Mononuclear cell (primary cell): ENCODE measurements at places on chromosomes 3 and 15. TPM values are rescaled to one million over a fixed set of nuclear protein-coding genes. Genes with fewer than 3 reads are reported as not detected.

The CPA3 gene
- 1.2 TPM for total RNA-seq

The STXBP5L gene
- not detected for total RNA-seq

The TRIM71 gene
- total RNA-seq, result 0.10 TPM

The SLC22A13 gene
- total RNA-seq, result not detected

The GOLGA6L4 gene
- 0.42 TPM for total RNA-seq

The PPP1R14D gene
- not detected for total RNA-seq

The ARHGAP11A gene
- 2.0 TPM for total RNA-seq

The SNAP23 gene
- 84.8 TPM for total RNA-seq

The USF3 gene
- total RNA-seq, result 52.1 TPM

The ZMYND10 gene
- total RNA-seq, result 0.10 TPM

The P2RY12 gene
- total RNA-seq, result 14.1 TPM

The ZXDC gene
- total RNA-seq, result 63.2 TPM

The CLDN16 gene
- 0.10 TPM for total RNA-seq

The MOBP gene
- 0.10 TPM for total RNA-seq

The HGD gene
- 6.7 TPM for total RNA-seq

The CCDC39 gene
- total RNA-seq, result not detected

The EEF1AKMT4 gene
- total RNA-seq, result 0.52 TPM

The TMC3 gene
- total RNA-seq, result not detected

The IGSF11 gene
- 0.10 TPM for total RNA-seq

The CLDN18 gene
- total RNA-seq, result under 0.01 TPM

The PLIN1 gene
- under 0.01 TPM for total RNA-seq

The BTLA gene
- total RNA-seq, result 18.1 TPM

The ATP13A5 gene
- total RNA-seq, result not detected

The ITPKA gene
- 0.10 TPM for total RNA-seq
